ENCODE measurements at places on chromosomes 1 and 21. TPM values are rescaled to one million over a fixed set of nuclear protein-coding genes. Genes with fewer than 3 reads are reported as not detected.

MRPL39 gene
- 28.3 TPM for total RNA-seq

SHISAL2A gene
- 27.3 TPM for total RNA-seq

GUK1 gene
- total RNA-seq, result 264 TPM

CLCNKA gene
- not detected for total RNA-seq

FUBP1 gene
- 182 TPM for total RNA-seq

KCNQ4 gene
- total RNA-seq, result 0.53 TPM

EFCAB14 gene
- total RNA-seq, result 79.2 TPM

GPR25 gene
- total RNA-seq, result not detected

NEK2 gene
- total RNA-seq, result 26.7 TPM

THRAP3 gene
- 128 TPM for total RNA-seq

ZNF678 gene
- 3.8 TPM for total RNA-seq

IL23R gene
- 0.12 TPM for total RNA-seq
